ENCODE measurements at places on chromosomes 2 and 18.

DNA sequence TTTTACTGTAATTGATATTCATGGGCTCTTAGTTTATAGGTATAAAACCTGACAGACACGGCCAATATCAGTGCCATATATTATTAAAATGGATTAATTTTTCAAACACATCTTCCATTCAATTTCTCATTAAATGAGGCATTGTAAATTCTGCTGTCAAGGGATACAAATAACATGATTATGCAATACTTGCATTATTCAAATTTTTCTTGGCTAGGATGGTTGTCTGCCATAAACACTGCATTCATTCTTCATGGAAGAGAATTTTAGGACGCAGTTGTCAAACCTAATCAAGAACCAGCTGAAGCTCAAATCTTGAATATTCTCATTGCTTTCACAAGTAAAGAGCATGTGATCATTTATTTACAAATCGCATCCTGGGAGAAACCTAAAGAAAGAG lies 255.6 kb downstream of the RDH14 start:
- no peak for DNase-seq

DNA sequence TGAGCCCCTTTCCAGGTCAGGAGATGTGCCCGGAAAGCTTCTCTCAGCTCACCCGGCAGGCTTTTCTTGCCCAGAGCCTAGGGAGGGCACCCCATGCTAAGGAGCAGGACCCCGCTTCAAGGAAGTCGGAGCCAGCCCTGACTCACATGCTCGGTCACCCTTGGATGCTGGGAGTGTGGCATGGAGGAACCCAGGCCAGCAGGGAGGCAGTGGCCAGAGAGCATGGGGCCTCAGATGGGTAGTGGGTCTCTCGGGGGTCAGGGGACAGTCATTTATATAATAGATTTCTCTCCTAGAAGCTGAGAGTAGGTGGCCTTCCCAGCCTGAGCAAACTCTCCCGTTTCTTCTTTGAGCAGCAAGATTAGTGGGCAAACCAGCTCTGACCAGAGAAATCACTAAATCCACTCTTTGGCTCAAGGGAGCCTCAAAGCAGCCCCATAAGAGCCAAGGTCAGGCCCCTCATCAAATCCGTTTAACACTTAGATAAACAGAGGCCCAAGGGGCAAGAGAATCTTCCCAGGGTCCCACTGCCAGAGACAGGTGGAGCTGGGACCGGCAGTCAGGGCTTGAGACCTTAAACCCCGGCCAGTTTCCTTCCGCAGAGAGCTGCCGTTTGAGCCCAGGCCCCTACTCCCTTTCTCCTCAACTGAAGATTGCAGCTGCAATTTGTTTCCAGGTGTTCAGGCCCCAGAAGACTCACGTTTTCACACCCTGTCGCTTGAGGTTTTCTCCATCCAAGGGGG lies 113.1 kb downstream of the CYP26B1 start:
- no peak for DNase-seq

DNA sequence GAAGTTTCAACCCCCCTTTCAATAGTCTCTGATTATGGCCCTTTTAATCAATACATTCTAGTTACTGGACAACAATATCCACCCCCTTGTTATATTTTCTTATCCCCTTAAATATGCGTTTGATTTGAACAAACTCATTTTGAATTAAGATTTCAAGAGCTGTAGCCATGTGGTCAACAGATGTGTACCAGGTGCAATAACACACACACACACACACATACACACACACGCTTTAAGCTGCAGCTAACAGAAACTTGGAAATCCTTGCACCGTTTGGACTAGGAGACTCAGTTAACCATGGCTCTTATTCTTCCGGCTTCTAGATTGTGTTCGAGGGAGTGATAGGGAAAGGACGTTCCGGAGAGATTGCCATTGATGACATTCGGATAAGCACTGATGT lies 82.8 kb downstream of the NRP2 start:
- DNase-seq = no peak

DNA sequence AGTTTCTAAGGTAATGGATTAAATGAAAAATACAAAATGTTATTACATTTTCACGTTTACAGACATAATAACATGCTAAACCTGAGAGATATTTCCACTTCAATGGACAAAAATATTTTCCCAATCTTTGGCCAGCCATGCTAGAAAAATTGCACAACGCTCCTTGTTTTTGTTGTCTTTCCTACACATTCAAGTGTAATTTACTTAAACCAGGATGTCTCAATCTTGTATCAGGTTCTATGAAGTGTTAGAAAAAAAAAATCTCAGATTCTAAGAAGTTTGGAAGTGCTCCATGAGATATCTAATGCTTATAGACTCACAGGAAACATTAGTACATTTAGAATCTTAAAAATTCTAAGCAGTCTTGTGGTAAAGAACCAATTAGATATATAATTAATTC lies 141.8 kb upstream of the SLC35G4 start:
- no peak for DNase-seq

DNA sequence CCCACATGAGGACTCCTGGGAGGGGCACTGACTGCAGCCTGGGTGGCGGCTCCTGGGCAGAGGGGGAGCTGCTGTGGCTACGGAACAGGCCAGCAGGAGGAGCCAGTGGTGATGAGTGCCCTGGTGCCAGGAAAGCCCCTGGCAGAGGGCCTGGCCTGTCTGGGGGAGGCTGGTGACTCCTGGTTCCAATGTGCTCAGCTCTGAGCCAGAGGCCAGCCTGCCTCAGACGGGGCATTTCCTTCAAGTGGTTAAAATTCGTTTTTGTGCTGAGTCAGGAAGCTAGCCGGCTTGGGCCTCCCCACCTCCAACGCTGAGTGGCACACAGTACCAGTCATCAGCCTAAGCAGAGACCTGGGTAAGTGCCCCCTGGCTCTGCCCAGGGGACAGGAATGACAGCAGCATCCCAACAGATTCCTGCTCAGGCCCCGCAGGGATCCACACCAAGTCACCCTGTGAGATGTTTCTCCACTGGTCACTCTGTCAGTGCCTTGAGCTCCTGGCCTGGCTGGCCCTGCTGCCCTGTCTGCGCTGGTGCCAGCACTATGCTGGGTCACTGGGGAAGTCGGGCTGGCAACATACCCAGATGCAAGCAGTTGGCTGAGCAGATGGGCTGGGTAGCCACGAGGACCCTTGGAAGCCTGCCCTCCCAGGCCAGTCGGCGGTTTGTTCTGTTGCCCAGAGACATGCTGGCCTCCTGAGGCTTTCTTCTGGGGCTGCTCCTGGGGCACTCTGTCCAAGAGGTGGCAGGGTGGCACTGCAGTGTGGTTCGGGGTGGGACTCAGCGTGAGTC lies 7.1 kb upstream of the KLF11 start:
- DNase-seq = peak; percentile 73

GRCh38 chr2:239153806-239154591 lies 246.8 kb downstream of the HDAC4 start:
- DNase-seq = no peak
